ENCODE measurements at places on chromosomes 4 and X.

GRCh38 chrX:150899191-150899757 is 806 bp upstream of the CD99L2 start:
- DNase-seq, result peak; percentile 32

DNA sequence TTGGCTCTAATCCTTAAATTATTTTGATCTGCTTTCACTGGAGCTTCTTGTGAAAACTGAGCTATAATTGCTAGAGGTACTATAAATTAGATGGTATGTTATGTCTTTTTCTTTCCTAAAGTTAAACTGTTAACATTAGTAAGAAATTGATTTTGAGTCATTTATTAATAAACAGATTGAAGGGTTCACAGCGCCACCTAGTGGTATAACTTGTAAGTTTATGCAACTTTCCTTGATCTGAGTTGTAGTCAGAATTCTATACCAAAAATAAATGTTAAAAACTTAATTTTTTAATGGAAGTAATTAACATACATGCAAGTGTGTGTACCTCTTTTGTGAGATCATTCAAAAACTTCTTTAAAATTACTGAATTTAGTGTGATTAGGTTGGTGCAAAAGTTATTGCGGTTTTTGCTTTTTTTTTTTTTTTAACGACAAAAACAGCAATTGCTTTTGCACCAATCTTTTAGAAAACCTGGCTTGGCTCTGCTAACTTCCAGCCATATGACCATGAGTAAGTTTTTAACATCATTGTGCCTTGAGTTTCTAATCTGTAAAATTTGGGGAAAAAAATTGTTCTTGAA is 151.5 kb downstream of the CENPC start:
- peak; percentile 17 for DNase-seq

DNA sequence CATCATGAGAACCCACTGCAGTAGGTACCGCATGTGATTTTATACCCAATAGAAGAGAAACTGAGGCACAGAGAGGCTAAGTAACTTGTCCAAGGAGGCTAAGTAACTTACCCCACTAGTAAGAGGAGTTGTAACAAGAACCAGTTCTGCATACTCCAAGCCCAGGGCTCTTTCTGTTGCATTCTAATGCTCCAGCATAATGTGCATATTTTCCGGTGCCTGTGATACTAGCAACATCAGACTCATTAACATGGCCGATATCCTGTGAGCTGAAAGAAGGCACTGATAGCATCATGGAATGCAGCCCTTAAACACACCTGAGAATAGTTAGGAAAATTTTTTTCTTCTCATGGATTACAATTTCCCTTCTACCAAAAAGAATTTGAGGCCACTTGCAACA is 39.7 kb upstream of the KLF3 start:
- DNase-seq, result no peak

DNA sequence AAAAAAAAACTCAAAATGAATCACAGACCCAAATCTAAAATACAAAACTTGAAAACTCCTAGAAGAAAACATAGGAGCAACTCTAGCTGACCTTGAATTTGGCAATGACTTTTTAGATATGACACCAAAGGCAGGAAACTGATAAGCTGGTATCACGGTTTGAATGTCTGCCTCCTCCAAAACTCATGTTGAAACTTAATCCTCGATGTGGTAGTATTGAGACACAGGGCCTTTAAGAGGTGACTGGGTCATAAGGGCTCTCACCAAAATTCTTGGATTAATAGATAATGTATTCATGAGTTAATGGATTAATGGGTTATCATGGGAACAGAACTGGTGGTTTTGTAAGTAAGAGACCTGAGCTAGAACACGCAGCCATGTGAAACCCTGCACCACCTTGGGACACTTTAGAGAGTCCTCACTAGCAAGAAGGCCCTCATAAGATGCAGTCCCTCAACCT is 40.5 kb downstream of the FRYL start:
- no peak for DNase-seq

- no peak for DNase-seq
Observed at GRCh38 chrX:115988825-115989224, 181.7 kb upstream of the AGTR2 start.

- no peak for DNase-seq
Observed at GRCh38 chrX:53000447-53001135, 42.3 kb upstream of the FAM156A start.

DNA sequence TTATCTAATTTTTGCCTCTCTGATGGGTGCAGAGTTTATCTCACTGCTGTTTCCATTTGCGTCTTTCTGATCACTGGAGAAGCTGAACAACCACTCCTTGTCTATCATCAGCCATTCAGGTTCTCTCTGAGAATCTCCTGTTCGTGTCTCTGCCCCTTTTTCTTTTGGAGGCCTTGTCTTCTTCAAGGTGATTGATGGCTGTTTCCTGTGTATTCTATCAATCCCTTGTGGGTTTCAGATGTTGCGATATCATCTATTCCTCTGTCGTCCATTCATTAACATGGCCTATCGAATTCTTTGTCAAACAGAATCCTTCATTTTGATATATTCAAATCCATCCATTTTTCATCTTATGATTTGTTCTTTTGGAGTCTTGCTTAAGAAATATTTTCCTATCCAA is 100.3 kb downstream of the FAM53A start:
- no peak for DNase-seq

GRCh38 chrX:129522184-129523078 is 859 bp downstream of the SMARCA1 start:
- peak; percentile 10 for DNase-seq

- DNase-seq, result no peak
Observed at GRCh38 chr4:68617003-68617698, 41.0 kb upstream of the UGT2B17 start.

DNA sequence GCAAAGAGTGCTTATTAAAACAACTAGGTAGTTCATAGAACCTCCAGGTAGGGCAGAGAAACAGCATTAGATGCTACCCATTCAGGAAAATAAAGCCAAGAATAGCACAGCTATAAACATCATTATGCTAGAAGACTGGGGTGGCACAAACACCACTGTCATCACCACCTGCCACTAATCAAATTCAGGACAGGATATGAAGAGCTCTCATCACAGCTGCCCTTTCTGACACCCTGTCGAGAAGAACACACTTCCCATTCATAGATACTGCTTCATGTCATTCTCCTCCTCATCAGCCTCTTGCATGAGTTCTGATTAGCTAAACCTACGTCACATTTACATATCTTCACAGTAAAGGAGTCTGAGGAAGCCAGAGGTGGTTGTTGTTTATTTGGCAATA is 692.3 kb upstream of the HS3ST1 start:
- no peak for DNase-seq

All from stimulated activated CD4-positive, alpha-beta T cell treated with anti-CD3 and anti-CD28 coated beads, Interleukin-15, amount 100 ng/mL, for 24 hours (primary cell).